ENCODE measurements at places on chromosomes 5 and 9.

- DNase-seq: no peak
Measured at GRCh38 chr5:1637639-1638481, 114.1 kb upstream of the LPCAT1 start.

- no peak for DNase-seq
Measured at GRCh38 chr5:135988546-135988945, 33.8 kb upstream of the LECT2 start.

GRCh38 chr9:89011683-89012082 lies 20.4 kb downstream of the S1PR3 start:
- no peak for DNase-seq

DNA sequence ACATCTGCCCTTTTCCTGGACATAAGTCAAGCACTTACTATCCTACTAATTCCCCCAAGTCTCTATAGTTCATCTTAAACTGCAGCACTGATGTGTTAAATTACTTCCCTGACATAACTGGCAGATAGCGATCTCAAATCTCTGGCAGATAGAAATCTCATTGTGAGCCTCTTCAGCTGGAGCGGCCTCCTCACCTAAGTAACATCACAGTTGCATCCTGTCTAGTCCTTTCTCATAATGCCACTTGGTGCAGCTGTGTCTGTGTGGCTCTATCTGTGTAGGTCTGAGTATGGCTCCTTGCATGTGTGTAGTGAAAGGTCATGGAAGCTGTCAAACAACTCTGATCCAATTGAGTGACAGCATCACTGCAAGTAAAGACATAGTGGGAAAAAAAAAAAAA lies 53.6 kb upstream of the FST start:
- DNase-seq: no peak

DNA sequence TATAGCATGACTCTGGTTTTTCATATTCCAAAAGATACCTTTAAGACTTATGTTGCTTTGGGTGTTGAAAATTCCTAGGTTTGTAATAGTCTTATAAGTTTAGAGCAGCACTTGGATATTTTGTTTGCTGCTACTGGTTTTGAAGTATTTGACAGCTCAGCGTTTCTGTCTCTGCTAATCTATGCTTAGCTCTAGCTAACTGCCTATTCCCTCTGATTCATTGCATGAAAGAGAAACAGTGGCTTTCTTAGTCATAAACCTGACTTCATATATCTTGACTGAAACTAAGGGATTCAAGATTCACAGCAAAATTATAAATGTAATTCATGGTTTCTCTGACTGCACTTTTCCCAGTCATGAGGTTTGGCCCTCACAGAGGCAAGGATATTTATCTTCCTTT lies 35.6 kb upstream of the ANXA1 start:
- DNase-seq: no peak

DNA sequence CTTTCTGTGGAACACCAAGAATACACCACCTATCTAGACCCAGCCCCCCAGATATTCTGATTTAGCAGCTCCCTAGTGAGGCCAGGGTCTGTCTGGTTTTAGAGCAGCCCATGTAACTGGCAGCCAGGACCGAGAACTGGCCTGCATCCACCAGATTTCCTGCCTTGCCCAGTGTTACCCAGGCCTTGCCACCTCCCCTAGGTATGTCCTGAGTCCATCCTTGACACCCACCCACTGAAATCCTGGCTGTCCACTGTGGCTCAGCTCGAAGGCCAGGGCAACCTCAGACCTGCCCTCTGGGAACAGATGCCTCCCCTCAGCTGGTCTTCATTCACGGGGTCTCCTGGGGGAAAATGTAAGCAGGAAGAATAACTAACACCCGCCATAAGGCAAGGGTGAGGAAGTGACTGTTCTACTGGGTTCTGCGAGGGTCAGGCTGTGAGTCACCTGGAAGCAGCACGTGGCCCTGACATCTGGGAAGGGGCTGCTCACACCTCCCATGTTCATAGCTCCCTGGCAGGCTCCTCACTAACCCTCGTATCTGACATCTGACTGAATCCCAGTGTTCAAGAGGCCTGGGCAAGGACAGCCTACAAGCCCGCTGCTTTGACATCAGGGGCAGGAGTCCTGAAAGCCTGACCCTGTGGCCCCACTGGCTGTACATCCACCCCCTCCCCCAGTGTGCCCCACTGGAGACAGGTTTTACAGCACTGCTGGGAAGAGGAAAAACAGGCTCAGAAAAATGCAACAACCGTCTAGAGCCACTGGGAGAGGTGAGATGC lies 72.7 kb downstream of the SEMA4D start:
- no peak for DNase-seq

- no peak for DNase-seq
Measured at GRCh38 chr5:125115195-125115525, 368.7 kb upstream of the ZNF608 start.
